ENCODE measurements at places on chromosomes 3 and 15. TPM values are rescaled to one million over a fixed set of nuclear protein-coding genes. Genes with fewer than 3 reads are reported as not detected.

DNA sequence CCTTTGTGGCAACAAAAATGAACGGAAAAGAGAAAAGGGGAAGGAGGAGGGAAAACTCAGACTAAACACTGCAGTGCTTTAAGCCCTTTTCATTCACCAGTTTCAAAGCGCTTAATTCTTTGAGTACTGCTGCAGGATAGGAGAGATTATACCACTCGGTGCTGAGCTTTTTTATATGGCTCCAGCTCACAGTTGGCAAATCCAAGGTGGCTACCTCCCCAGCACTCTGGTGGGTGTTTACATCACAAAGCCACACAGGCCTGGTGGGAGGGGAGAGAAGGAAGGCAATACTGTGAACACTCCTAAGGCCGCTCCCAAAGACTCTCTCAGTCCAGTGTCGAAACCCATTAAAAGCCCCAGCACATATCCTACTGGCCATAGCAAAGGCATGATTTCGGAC is 191.4 kb downstream of the STT3B start:
- no peak for DNase-seq

The NUSAP1 gene
- polyA plus RNA-seq, result 38.6 TPM

The ROPN1B gene
- not detected for polyA plus RNA-seq

DNA sequence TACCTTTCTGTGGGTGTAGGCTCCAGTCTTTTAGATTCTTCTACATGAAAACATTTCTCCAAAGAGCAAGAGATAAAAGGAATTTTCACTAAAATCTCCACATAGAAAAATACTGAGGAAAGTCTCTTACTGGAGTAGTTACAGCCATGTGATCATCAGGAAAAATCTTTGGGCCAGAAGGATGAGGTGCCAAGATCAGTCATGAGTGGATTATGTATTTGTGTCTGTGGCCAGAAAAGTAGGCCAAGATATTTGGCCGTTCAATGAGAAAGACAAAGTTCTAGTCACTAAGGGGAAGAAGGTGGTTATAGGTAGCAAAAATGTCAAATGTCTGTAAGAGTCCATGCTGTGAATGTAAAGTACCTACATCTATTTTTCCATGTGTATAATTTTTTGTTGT is 339.3 kb downstream of the NSUN3 start:
- DNase-seq, result no peak

GRCh38 chr15:74610302-74610951 is 5.2 kb upstream of the CLK3 start:
- DNase-seq, result no peak

DNA sequence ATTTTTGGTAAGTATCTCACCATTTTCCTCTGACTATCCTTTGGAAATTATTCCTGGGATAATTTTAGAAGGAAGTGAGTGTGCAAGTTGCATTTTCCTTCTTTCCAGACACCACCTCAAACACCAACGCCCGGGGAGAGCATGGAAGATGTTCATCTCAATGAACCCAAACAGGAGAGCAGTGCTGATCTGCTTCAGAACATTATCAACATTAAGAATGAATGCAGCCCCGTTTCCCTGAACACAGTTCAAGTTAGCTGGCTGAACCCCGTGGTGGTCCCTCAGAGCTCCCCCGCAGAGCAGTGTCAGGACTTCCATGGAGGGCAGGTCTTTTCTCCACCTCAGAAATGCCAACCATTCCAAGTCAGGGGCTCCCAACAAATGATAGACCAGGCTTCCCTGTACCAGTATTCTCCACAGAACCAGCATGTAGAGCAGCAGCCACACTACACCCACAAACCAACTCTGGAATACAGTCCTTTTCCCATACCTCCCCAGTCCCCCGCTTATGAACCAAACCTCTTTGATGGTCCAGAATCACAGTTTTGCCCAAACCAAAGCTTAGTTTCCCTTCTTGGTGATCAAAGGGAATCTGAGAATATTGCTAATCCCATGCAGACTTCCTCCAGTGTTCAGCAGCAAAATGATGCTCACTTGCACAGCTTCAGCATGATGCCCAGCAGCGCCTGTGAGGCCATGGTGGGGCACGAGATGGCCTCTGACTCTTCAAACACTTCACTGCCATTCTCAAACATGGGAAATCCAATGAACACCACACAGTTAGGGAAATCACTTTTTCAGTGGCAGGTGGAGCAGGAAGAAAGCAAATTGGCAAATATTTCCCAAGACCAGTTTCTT is 3.9 kb downstream of the NFKBIZ start:
- DNase-seq, result no peak

DNA sequence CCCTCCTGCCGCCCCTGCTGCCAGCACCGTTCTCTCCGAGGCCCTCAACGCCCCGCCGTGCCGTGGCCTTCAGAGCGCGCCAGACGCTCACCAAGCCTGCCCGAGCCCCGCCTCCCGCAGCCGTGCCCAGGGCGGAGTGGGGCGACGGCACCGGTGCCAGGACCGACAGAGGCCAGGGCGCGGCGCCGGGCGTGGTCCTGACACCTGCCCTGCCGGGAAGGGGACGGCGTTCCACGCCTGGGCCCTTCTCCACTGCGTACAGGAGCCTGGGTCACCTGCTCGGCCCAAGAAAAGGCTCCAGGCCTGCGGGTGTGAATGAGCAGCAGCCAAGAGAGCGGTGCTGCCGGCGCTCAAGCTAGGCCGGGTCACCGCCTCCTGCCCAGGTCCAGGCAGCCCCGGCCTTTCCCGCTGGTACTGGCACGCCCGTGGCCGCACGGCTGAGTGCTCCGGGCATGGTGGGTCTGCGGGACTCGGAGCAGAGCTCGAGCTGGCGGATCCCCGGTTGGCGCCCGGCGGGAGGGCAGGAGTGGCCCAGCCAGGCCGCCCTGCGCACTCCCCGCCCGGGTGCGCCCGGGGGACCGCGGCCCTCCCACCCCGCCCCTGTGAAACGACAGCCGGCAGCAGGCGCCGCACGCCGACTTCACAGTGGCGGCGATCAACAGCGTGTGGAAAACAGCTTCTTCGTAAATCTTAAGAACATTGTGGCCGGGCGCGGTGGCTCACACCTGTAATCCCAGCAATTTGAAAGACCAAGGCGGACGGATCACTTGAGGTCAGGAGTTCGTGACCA is 4.2 kb downstream of the OCA2 start:
- DNase-seq, result no peak

GRCh38 chr3:46926039-46926438 is 48.5 kb downstream of the PTH1R start:
- no peak for DNase-seq

DNA sequence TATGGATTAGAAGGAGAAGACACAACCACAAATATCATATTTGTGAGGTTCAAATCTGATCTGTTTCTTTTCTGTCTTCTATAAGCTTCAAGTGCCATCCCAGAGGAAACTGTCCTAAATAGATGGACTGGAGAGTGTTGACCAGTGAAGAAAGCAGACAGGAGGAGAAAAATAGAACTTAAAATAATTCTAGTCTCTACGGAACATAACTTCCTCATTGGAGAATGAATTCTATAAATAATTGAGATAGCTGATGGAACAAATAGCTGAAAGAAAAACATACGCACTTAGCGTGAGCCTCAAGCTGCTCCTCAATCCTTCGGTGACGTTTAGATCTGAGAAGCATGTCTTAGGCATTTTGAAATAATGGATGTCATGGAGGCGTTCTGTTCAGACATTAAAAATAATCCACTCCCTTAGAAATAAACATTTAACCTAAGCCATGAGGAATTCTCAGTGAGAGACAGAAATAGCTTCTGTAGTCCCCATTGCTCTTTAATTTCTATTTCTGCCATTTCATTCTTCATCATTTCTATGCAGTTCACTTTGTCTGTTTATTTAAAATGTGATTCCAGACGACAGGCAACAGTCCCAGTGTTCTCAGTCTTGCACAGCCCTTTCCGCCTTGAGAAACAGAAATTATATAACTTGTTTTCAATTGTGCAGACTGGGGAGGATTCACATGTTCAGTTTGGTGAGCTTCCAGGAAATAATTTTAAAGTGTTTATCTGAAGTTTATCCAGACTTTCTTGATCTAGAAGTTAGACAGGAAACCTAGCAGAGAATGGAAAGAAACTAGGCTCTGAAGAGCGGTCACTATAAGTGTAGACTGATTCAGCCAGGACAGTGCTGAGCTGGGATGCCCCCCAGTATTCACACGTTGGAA is 97.3 kb downstream of the NR1D2 start:
- DNase-seq, result no peak

GRCh38 chr3:173009410-173009809 is 131.6 kb downstream of the SPATA16 start:
- peak; percentile 1 for DNase-seq

The RHCG gene
- not detected for polyA plus RNA-seq

- DNase-seq, result no peak
These were observed 59.4 kb downstream of the MCTP2 start for GRCh38 chr15:94290730-94291129.

The DUOXA2 gene
- 0.32 TPM for polyA plus RNA-seq

The GRK7 gene
- polyA plus RNA-seq, result not detected

The REC114 gene
- polyA plus RNA-seq, result not detected

- no peak for DNase-seq
These were observed 8.8 kb upstream of the B3GNT5 start for GRCh38 chr3:183244219-183244618.

- DNase-seq, result no peak
These were observed 166.1 kb downstream of the SSR3 start for GRCh38 chr3:156388497-156389448.

DNA sequence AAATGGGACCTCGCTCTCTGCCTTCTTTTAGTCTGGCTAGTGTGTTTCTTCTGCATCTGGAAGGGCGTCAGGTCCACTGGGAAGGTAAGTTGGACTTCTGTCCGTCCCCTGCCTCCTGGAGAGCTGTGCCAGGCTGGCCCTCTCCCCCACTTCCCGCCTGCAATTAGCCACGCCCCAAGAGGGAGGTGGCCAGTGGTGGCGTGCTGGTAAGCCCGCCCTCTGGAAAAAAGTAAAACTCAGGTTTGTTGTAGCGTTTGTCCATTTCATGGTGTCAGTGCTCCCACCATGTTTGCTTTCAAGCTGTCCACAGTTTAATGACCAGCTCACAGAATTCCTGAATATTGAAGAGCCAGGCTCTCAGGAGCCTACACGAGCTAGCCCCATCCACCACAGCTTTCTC is 55.6 kb downstream of the SLC6A6 start:
- no peak for DNase-seq

GRCh38 chr3:70277304-70277703 is 35.1 kb downstream of the MDFIC2 start:
- no peak for DNase-seq

DNA sequence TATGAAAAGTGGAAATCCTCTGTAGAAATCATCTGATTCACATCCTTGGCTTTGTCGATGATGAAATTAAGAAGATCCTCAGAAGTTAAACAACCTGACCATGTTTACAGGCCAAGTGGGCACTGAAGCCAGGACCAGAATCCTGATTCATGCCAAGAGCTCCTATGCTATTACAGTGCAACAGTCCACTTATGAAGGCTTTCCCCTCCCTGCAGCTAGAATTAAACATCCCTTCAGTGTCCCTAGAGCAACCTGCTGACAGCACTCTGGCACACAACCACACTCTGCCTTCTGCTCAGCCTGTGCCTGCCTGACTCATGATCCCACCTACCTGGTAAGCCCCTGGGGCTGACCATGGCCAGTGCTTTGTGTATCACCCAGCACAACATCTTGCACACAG is 33.8 kb downstream of the TXNRD3 start:
- no peak for DNase-seq

DNA sequence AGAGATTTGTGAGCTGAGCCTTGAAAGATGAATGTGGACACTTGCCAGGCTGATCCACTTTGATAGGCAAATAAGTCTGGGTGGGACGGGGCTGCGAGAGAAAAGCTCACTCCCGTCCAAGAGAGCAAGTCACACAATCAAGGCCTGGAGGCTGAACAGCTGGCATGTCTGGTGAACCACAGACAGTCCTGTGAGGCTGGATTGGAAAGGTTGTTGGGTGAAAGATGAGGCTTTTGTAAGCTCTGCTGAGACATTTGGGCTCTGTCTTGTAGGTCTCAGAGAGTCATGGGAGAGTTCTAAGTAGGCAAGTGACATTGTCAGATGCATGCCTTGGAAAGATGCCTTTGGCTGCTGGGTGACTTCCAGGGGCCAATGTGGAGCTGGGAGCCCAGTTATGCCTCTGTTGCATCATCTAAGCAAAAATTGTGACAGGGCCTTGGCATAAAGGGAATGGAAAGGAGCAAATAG is 38.5 kb downstream of the RPLP1 start:
- no peak for DNase-seq

- DNase-seq, result no peak
These were observed 4.5 kb upstream of the CPEB1 start for GRCh38 chr15:82651708-82652107.

GRCh38 chr3:37993067-37993455 is 2.5 kb downstream of the VILL start:
- no peak for DNase-seq

DNA sequence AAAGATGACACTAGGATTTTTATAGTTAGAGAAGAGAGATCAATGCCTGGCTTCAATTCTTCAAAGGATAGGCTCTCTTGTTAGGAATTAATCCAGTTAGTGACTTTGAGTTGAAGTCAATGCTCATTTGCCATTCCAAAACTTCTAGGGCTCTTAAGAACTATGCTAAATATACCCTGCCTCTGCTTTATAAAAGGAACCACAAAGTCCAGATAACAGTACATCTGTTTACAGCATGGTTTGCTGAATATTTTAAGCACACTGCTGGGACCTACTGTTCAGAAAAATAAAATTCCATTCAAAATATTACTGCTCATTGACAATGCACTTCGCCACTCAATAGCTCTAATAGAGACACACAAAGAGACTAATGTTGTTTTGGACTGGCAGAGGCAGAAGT is 786.6 kb upstream of the DPPA4 start:
- no peak for DNase-seq

The CCDC80 gene
- polyA plus RNA-seq, result not detected

The DNAJA4 gene
- not detected for polyA plus RNA-seq

The SLC24A5 gene
- not detected for polyA plus RNA-seq

- DNase-seq, result no peak
These were observed 28.6 kb upstream of the SRGAP3 start for GRCh38 chr3:9278085-9278484.

DNA sequence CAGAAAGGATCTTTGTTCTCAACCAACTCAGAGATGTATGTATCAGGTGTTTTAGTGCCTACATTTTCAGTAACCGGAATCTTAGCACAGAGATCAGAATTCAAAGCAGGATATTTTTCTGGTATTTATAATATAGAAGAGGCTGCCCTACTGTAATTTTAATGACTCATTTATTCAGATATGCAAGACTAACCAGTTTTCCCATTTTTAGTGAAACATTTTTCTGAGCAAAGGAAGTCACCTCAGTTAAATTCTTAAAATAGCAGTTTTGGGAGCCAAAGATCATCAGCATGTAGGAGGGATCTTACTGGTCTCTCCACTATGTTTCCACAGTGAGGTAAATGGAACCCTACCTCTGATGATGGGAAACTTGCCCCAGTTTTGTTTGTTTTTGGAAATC is 42.0 kb downstream of the SRP14 start:
- DNase-seq, result no peak

All from HepG2 (cell line).